ENCODE measurements at places on chromosomes 7 and 10.

DNA sequence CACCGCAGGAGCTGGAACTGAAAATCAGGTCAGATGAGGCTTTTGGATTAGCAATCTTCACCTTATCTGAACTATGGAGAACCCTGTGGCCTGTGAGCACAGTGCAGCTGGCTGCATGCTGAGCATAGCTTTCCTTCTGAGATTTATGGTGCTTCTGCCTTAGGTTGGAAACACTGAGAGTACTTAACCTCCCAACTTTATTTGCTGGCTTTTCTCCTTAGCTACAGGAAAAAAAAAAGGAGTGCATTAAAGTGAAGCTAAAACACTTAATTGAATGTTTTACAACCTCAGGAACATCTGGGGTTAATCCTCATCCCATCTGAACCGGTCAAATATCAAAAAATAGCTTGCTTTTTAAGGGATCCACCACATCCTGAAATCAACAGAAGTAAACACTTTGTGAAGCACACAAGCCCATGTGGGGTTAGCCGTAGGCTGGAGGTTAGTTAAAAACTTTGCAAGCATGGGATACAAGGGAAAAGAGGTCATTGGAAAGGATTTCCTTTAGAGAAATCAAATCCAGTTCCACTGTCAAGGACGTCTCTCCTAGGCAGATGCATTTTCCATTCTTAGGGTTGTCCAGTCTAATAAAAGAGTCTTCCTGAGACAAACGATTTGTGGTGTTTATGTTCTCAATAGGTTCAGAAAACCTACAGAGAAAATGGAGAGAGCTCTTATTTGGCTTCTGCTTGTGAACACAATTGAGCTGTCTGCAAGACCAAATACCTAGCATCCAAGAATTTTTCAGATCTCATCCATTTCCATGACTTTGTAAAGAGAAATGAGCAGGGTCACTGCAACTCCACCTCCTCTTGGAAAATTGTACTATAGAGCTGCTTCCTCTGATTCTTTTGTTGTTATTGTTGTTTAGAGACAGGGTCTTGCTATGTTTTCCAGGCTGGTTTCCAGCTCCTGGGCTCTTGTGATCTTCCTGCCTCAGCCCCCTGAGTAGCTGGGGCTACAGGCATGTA lies 470.4 kb upstream of the IGFBP3 start:
- no peak for DNase-seq

DNA sequence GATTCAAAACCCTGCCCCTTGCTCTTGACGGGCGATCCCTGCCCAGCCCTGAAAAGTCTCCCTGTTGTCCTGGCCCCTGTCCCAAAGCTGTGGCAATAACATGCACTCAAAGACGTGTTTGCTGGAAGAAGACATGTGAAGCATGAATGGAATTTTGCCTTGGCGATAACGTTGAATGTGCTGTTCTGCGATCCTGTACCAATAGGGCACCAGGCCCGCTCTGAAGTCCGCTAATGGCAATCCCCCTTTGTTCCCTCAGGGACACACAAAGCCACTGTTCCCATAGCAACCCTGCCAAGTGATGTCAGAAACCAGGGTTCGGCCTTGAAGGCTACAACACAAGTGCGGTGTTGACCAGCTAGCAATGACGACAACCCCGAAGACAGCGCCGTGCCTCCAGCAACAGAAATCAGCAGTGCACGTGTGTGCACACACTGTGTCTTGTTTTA lies 284.6 kb downstream of the KLF6 start:
- DNase-seq, result no peak

GRCh38 chr10:110508806-110509544 lies 11.3 kb downstream of the DUSP5 start:
- DNase-seq, result no peak

DNA sequence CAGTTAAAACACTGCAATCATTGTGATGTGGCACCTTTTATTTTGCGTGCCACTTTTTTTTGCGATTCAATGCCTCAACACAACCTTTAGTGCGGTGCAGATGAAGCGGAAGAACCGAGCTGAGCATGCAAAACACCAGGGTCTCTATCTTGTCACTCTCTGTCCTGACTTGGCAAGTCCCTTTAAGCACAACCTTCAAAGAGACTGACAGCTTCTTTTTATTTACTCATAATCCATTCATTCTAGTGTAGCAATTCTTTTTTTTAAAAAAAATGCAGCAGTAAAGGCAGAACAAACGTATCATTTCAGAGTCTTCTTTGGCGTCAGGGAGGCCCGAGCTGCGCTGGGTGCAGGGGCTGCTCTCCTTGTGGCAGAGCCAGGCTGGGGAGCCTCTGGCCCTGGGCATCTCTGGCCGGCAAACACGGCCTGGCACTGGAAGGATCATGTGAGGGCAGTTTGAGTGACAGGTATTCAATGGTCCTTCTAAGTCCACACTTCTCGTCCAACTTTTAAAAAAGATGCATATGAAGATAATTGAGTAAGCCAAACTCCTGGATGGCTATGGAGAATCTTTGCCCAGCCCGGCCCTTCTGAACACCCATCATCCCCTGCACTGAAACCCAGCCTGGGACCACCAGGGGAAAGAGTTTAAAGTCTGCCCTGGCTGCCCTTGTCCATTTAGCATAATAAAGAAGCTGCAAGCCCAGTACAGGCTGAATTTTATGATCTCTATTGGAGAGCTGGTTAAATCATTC lies 3.9 kb downstream of the PTF1A start:
- DNase-seq, result no peak

DNA sequence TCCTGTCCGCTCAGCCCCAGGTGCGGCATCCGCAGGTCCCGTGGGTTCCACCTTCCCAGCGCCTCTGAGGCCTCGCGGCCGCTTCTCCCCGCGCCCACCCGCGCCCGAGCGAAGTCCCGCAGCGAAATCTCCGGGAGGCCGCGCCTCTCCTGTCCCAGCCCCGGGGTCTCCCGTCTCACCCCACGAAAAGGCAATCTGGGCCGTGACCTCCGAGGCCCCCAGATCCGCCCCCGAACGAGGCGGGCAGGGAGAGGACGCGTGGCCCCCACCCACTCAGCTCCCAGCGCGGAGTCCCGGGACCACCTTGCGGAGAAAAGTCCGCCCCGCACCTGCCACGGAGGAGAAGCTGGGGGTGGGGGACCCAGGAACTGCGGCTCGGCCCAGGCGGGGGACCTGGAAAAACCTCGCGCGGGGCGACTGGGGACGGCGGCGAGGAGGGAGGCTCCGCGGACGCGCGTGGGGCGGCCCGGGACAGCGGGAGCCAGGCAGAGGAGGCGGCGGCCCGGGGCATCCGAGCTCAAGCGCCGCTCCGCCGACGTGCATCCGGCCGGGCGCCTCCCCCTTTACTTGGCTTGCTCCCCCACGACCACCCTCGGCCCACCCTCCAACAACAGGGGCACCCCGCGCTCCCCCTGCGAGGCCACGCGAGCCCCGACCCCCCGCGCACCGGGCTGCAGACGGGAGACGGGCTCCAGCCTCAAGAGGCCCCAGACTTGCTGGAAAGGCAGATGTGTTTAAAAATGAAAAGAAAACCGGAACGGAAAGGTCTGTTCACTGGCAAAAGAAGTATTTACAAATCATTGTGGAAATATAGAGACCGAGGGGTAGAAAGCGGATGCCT lies 33.0 kb upstream of the RNF32 start:
- no peak for DNase-seq

- no peak for DNase-seq
Measured at GRCh38 chr7:32605032-32605431, 109.7 kb downstream of the AVL9 start.

- DNase-seq, result no peak
Measured at GRCh38 chr10:132304756-132305509, 2.8 kb downstream of the STK32C start.

DNA sequence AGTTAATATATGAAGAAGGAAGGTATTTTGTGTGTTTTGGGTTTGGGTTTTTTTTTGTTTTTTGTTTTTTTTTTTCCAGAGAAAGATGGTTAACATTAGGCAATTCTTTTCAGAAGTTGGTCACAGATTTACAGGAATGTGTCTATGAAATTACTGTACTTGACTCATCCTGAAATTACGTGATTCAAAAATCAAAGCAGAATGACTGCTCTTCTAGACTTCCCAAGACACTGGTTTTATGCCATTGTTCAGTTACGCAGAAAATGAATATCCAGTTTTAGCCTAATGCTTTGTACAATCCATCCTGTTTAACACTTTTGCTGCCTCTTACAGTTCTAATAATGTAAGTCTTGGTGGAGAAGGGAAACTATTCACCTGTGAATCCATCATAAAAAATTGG lies 39.7 kb upstream of the CELF2 start:
- no peak for DNase-seq

DNA sequence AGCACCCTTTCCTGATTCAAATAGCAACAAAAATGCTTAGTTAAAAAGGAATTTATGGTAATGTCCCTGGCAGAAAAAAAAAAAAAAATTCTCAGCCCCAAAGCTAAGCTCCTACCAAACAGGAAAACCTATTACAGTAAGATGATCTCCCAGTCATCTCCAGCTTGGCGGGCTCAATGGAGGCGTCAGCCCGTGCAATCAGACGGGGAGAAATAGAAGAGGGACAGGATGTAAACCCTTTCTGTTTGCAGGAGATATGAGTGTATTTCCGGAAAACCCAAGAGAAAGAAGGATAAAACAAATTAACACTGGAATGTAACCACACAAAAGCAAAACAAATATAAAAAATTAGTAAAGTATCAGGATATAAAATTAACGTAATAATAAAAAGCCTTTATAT lies 242.8 kb downstream of the TCERG1L start:
- no peak for DNase-seq

- no peak for DNase-seq
Measured at GRCh38 chr10:70662362-70663220, 9.7 kb upstream of the ADAMTS14 start.

- DNase-seq, result no peak
Measured at GRCh38 chr10:28981007-28981406, 303.7 kb downstream of the BAMBI start.

DNA sequence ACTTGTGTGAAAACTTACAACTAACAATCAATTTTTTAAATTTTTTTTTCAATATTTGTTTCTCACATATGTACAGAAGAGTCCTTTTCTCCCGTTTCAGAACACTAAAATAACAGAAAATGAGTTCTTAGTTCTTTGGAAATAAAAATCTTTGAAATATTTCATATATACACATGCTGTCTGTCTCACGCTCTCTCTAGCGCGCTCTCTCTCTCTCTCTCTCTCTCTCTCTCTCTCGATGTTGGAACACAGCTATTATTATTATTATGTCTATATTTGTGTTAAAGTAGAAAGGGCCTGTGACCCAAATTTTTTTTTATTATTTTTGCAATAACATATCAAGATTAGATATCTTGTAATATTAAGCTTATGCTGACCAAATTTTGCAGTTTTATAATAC lies 96.9 kb upstream of the GATA3 start:
- no peak for DNase-seq

GRCh38 chr10:91163869-91164474 lies 56.5 kb upstream of the PCGF5 start:
- DNase-seq, result peak; percentile 46

DNA sequence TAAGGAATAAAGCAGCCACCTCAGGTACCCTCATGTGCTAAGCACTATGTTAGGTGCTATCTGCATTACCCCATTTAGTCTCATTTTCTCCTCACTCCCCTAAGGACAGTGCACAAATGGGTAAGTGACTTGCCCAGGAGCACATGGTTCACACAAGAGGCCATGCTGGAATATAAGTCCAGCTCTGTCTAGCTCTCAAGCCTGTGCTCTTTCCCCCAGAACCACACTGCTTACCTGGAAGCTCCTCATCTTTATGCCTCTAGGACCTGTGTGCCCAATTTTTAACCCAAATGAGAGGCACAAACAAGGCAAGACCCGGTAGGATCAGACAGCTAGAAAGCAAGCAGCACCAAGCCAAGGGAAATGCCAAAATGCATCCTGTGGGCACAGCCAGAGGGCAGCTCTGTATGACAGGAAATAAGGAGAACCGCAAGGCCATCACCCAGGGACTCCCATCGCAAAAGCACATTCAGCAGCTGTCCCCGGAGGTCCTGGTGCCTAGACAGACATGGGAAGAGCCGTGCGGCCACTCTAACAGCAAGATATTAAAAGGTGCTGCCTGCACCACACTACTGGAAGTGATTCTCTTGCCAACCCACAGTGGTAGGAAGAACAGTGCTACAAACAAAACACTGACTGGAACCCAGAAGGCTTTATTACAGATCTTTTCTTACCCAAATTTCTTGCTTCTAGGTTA lies 88.1 kb downstream of the GSAP start:
- no peak for DNase-seq

GRCh38 chr10:75029857-75030256 lies 81.6 kb upstream of the SAMD8 start:
- no peak for DNase-seq

- no peak for DNase-seq
Measured at GRCh38 chr7:111394891-111395290, 167.4 kb downstream of the IMMP2L start.

GRCh38 chr7:1119201-1119600 lies 31.3 kb downstream of the GPER1 start:
- no peak for DNase-seq

GRCh38 chr10:132205650-132206376 lies 19.1 kb downstream of the DPYSL4 start:
- no peak for DNase-seq

DNA sequence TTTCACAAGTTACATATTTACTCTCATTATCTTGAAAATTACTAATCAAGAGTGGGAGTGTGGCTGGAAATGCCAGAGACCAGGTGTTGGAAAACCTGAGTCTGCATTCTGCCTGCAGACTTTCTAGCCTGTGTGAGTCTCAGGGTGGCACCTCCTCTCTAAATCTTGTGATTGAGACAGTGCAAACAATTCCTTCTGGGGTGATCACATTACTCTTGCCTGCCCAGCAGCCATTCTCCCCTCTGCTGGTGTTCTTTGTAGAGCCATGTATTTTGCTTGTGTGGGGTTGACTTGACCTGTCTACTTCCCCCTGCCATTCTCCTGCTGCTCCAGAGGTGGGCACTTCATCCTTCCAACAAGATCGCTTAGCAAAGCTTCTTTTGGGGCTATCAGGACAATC lies 101.1 kb downstream of the RAPGEF5 start:
- no peak for DNase-seq

- DNase-seq, result no peak
Measured at GRCh38 chr7:16025696-16026095, 339.2 kb upstream of the MEOX2 start.

GRCh38 chr7:19121977-19122588 lies 4.6 kb upstream of the TWIST1 start:
- DNase-seq, result no peak

DNA sequence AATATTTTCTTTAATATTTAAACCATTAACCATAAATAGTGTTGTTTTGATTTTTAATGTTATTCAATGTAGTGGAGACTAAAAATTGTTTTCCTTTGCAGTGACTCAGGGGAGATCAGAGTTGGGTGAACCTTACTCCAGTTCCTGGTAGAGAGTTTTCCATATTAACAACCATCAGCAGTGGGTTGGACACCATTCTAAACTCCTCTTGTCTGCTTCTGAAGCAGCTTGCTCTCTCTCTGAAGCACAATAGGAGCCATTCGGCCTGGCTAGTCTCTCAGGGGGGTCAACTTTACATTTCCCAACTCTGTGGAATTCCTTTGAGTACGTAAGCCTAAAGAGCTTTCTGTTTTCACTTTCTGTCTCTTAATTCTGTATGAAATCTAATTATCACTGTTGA lies 9.4 kb upstream of the NRG3 start:
- DNase-seq, result no peak

Measured in stimulated activated CD8-positive, alpha-beta memory T cell treated with anti-CD3 and anti-CD28 coated beads, Interleukin-4, amount 100 ng/mL, for 1 hour (primary cell).